ENCODE measurements at places on chromosomes 4 and X. TPM values are rescaled to one million over a fixed set of nuclear protein-coding genes. Genes with fewer than 3 reads are reported as not detected.

DNA sequence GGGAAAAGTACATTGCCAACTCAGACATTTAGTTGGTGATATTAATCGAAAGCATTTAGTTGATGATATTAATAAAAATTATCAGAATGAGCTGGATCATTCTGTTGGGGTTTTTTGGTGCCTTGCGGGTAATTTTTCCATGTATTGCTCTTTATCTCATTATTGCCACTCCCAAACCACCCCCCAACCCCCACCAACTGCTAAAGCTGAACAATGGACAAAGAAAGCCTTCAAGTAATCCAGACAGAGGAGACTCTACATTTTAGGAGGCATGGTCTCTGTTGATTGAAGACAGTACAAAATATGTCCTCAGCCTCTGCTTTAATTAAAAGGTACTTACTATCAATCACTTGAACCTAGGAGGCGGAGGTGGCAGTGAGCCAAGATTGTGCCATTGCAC is 22.5 kb downstream of the PDK3 start:
- H3K27ac ChIP-seq: no peak overlapping the region
- H3K4me3 ChIP-seq: no peak overlapping the region
- no peaks in the 10 kb centered on the region for H3K4me1 ChIP-seq
- no peaks in the 10 kb centered on the region for H3K36me3 ChIP-seq
- DNase-seq: no peak

DNA sequence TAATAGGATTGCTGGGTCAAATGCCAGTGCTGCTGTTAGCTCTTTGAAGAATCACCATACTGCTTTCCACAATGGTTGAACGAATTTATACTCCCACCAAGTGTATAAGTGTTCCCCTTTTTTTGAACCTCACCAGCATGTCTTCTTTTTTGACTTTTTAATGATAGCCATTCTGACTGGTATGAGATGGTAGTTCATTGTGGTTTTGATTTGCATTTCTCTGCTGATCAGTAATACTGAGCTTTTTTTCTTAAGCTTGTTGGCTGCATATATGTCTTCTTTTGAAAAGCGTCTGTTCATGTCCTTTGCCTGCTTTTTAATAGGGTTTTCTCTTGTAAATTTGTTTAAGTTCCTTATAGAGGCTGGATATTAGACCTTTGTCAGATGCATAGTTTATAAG is 14.8 kb downstream of the USP38 start:
- no peaks in the 10 kb centered on the region for H3K27me3 ChIP-seq
- H3K4me1 ChIP-seq: no peaks in the 10 kb centered on the region
- no peak for DNase-seq
- no peak overlapping the region for H3K4me3 ChIP-seq

- H3K27me3 ChIP-seq: no peaks in the 10 kb centered on the region
- DNase-seq: no peak
- no peak overlapping the region for H3K4me3 ChIP-seq
- no peaks in the 10 kb centered on the region for H3K36me3 ChIP-seq
- no peaks in the 10 kb centered on the region for H3K4me1 ChIP-seq
- H3K27ac ChIP-seq: no peak overlapping the region
Observed at GRCh38 chrX:20680998-20681397, 414.3 kb upstream of the RPS6KA3 start.

DNA sequence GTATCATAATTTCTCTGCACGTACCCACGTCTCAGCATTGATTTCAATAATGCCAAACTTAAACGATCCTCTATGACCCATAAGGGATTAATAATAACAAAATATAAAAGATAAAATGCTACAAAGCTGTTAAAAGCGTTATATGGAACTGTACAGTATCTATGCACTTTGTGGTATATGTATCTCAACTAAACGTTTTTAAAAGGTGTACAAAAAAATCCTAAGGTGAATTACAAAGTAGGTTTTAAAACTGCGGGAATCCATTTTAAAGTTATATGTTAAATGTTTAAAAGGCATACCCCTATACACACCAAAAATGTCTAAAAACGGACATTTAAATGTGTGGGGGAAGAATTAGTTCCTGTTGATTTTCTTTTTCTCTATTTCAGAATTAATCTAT is 860 bp downstream of the ZNF182 start:
- H3K36me3 ChIP-seq: no peaks in the 10 kb centered on the region
- no peak for DNase-seq
- peak overlapping the region; percentile 46 for H3K4me3 ChIP-seq
- H3K4me1 ChIP-seq: no peaks in the 10 kb centered on the region

DNA sequence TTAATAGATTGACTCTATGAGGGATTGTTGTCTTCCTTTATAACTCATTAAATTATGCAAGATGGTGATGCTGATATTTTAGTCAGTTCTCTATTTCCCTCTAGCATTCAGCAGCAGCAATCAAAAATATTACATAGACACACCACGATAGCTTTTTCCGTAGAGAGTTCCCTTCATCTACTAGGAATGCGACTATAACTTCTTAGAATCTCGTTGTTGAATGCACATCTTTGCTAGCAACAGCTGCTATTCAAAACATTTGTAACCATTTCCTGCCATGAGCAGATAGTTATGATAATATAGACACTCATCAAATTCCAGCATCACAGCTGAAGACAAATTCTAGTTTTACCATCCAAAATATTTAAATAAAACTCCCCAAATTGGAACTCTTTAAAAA is 147.4 kb upstream of the FGF13 start:
- H3K27me3 ChIP-seq: no peaks in the 10 kb centered on the region
- no peak overlapping the region for H3K27ac ChIP-seq
- H3K4me3 ChIP-seq: no peak overlapping the region
- no peaks in the 10 kb centered on the region for H3K36me3 ChIP-seq
- no peak for DNase-seq

GRCh38 chr4:186743261-186743660 is 19.6 kb upstream of the FAT1 start:
- no peaks in the 10 kb centered on the region for H3K27me3 ChIP-seq
- DNase-seq: no peak
- H3K4me3 ChIP-seq: no peak overlapping the region
- H3K4me1 ChIP-seq: peaks cover 9% of the 10 kb centered on the region
- H3K27ac ChIP-seq: no peak overlapping the region
- H3K36me3 ChIP-seq: no peaks in the 10 kb centered on the region

- H3K4me1 ChIP-seq: no peaks in the 10 kb centered on the region
- H3K36me3 ChIP-seq: no peaks in the 10 kb centered on the region
- H3K27me3 ChIP-seq: no peaks in the 10 kb centered on the region
- no peak for DNase-seq
Observed at GRCh38 chrX:29652484-29652883, 562.9 kb upstream of the MAGEB2 start.

DNA sequence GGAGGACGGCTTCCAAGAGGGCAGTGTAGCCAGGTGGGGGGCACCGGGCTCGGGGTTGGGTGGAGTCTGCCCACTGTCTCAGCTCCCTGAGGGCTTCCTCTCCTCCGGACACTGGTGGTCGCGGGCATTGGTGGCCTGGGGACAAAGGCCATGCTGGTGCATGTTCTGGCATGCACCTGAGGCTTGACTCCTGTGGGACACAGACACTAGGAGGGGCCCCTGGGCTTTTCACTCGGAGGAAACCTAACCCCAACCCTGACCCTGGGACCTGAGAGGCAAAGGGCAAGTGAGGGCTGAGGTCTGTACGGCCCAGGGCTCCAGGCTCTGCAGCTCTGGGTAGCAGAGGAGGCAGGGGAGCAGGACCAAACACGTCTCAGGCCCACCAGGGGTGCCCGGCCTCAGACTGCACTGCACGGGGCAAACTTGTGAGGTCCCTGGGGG is 22.3 kb upstream of the FGFR3 start:
- H3K36me3 ChIP-seq: no peaks in the 10 kb centered on the region
- no peaks in the 10 kb centered on the region for H3K27me3 ChIP-seq
- DNase-seq: peak; percentile 60
- peaks cover 48% of the 10 kb centered on the region for H3K4me1 ChIP-seq

GRCh38 chr4:24741910-24742309 is 53.5 kb upstream of the SOD3 start:
- H3K27ac ChIP-seq: no peak overlapping the region
- H3K4me3 ChIP-seq: no peak overlapping the region
- H3K36me3 ChIP-seq: no peaks in the 10 kb centered on the region
- no peak for DNase-seq
- H3K27me3 ChIP-seq: no peaks in the 10 kb centered on the region

Gene C4orf51
- not detected for total RNA-seq

Gene PNMA6E
- total RNA-seq: not detected

Gene FGF16
- not detected for total RNA-seq

Gene POU4F2
- total RNA-seq: not detected

Gene IL13RA1
- total RNA-seq: 33.4 TPM
